DMS79 (cell line): ENCODE measurements at places on chromosomes 13 and 19.

- DNase-seq = no peak
These were observed 2.7 kb upstream of the MISP start for GRCh38 chr19:748274-748598.

- no peak for DNase-seq
These were observed 5.6 kb upstream of the ARRDC2 start for GRCh38 chr19:18002347-18002850.

DNA sequence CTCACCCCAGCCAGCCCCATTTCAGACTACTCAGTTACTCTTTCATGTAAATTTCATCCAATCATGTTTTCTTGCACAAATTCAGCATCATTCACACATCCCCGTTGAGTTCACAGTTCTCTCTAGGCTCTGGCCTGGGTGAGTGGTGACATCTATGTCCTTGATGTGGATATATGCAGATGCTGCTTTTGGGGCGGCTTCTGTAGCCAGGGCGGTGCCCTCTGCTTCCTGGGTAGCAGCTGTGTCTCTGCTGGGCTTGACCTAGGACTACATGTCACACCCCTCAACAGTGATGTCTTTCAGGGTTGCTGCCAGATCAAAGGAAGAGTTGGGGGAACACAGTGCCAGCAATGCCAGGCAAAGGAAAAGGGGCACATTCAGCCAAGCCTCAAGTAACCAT lies 68.5 kb upstream of the KCTD15 start:
- no peak for DNase-seq

- DNase-seq = no peak
These were observed 68.1 kb downstream of the ABCC4 start for GRCh38 chr13:95233026-95233635.

GRCh38 chr13:24693862-24694471 lies 13.8 kb downstream of the ATP12A start:
- DNase-seq = peak; percentile 6

GRCh38 chr13:45500492-45501174 lies 35.9 kb downstream of the COG3 start:
- DNase-seq = no peak

DNA sequence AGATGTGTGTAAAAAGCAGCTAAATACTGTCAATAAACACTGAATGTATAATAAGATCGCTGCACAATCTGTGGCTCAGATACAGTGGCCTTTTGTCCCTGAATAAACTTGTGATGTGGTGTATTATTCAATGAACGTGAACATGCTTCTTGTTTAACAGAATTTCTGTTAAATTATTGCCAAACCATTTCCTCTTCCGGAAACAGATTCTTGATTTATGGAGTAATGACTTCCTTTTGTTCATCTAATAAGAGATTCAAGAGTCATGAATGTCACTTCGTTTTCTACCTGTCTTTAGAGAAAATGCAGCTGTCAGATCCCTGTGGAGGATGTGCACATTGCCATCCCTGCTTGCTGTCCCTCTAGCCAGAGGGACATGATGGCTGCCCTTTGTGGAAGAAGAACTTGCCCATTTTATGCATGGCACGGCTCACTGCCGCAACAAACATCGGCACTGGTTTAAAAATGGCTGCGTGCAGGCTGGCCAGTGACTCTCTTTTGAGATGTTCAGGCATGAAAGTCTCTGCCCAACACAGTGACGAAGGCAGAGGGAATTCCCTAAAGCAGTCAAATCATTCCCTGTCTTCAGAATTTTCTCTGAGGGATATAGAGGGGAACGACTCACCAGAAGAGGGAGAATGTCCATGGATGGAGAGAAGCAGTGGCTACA lies 3.1 kb upstream of the TNFSF13B start:
- DNase-seq = no peak

DNA sequence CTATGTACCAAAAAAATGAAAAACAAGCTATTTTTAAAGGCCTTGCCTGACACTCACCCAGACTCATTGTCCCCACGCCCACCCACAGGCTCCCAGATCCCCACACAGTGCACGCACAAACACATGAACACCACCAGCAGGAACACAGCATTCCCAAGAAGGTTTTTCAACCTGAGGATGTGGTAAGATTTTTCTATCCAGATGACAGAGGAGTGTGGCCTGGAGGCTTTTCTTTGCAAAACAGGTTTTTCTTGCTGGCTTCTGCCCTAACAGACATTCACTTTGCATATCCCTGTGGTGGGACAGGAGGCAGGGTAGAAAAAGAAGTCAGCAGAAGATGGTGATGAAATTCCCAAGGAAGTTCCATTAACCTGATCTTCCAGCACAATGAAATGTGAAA lies 97.8 kb downstream of the KLF12 start:
- DNase-seq = no peak

GRCh38 chr19:29383696-29384095 lies 142.1 kb upstream of the VSTM2B start:
- no peak for DNase-seq

DNA sequence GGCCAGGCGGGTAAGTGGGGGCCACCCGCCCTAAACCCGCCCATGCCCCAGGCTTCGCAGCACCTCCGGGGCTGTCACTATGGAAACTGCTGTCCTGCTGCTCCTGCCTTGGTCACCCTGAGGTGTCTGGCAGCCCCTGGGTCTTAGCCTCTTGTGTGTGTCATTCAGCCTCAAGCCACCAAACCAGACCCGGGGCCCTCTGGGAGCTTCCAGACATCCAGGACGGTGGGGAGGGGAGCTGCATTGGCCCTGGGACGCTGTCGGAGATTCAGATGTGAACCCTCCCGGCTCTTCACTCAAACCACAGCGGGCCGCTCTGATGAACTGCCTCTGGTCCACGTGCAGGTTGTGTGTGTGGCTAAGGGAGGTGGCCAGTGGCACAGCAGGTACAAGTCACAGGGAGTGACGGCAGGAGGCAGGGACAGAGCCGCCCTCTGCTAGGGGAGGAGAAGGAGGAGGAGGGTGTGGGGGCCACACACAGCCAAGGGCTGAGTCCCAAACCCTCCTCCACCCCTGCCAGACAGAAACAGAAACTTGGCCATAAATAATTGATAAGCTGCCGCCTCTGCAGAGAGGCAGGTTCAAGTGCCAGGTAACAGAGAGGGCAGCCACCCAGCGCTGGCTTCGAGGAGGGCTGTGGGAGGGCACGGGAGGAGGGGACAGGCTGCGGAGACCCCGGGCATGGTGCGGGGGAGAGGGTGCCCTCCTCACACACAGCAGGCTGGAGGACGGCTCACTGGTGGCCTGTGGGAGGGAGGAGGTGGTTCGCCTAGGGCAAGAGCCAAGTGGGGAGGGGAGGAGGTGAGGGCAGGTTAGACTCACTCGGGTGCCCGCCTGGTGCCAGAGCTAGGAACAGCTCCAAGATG lies 8.0 kb downstream of the NANOS3 start:
- peak; percentile 74 for DNase-seq

GRCh38 chr19:18007044-18007916 lies 690 bp upstream of the ARRDC2 start:
- DNase-seq = peak; percentile 19

- no peak for DNase-seq
These were observed 25.4 kb upstream of the ZMYM5 start for GRCh38 chr13:19888799-19889198.

- no peak for DNase-seq
These were observed 852.7 kb upstream of the KLHL1 start for GRCh38 chr13:70960841-70961443.

DNA sequence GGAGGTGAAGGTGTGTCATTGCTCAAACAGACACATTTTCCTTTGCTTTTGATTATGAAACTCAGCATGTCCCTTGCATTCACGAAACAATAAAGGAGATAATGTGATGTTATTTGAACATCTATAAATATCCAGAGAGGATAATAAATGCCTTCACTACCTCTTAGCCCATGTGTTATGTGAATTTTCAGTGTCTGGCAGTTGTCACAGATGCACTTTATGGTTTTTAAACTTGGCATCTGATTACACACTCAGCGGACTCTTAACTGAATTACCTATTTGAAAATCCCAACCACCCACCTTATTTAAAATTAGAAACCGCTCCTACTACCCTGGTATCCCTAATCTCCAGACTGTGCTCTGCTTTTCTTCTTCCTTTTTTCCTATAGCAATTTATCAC lies 254.2 kb downstream of the COG6 start:
- no peak for DNase-seq

GRCh38 chr13:23322353-23323336 lies 110.9 kb downstream of the SACS start:
- no peak for DNase-seq

GRCh38 chr13:52411629-52412028 lies 5.7 kb upstream of the THSD1 start:
- DNase-seq = no peak

DNA sequence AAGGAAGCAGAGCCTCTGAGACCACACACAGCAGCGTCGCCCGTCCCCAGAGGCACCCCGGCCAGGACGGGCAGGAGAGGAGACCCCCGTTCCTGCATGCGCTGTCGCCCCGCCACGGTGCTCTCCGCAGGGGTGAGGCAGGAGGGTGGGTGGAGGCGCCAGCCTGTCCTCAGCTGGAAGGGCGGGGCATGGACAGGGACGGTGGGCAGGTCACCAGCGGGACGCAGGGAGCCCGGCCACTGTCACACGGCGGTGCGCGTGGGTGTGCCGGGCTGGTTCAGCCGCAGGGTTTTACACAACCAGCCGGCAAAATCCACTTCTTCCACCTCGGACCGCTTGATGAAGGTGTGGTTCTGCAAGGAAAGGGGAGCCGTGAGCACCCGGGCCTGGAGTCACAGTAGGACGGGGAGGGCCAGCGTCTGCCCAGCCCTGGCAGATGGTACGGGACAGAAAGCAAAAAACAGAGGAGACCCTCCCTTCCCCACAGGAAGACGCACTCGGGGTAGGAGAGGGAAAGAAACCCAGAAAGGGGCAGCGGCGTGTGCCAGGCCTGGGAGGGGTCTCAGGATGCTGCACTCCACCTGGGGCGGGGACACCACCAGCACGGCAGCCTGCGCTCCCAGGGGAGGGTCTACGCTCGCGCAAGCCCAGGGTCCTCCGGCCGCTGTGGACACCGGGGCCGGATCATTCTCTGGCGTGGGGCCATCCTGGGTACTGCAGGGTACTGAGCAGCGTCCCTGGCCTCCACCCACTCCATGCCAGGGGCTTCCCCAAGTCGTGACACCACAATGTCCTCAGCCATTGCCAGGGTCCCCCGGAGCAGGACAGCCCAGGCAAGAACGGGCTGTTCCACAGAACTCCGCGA lies 23.9 kb upstream of the ZBTB7A start:
- DNase-seq = no peak

DNA sequence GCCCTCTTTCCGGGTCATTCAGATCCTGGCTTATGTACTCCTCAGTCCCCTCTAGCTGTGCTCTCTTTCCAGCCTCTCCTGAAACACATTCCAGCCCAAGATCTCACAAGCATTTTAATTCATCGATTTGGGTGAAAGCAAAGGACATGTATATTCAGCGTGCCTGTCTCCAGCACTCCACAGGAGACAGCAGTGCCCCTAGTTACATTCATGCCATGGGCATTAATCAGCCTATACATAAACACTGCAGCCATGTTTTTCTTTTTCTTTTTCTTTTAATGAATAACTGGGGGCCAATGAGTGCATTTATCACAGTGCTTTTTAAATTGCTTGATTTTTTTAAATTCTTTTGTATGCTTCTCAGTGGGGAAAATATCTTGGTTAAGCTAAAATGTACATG lies 199.1 kb downstream of the DCT start:
- no peak for DNase-seq

GRCh38 chr13:50730496-50731351 lies 112.8 kb downstream of the DLEU7 start:
- DNase-seq = no peak

- DNase-seq = no peak
These were observed 75.9 kb downstream of the RAB20 start for GRCh38 chr13:110485604-110486003.

- no peak for DNase-seq
These were observed 7.9 kb downstream of the FLT3 start for GRCh38 chr13:28092431-28092830.

GRCh38 chr13:94917824-94918223 lies 205.5 kb upstream of the SOX21 start:
- no peak for DNase-seq

DNA sequence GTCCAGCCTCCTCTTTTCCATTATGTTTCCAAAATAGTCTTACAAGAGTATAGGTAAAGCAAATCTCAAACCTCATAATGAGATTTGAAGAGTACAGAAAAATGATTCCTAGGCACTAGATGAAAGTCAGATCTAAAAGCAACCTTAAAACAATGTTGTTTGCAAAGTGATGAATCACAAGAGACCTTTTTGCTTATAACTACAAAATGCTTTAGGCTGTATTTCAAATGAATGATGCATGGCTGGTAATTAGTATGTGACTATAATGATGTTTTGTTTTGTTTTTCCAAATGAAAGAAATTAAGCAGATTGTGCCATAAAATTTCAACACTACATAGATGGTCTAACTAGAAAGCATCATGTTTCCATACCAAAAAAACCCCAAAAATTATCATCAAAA lies 272.7 kb downstream of the DIAPH3 start:
- DNase-seq = no peak

DNA sequence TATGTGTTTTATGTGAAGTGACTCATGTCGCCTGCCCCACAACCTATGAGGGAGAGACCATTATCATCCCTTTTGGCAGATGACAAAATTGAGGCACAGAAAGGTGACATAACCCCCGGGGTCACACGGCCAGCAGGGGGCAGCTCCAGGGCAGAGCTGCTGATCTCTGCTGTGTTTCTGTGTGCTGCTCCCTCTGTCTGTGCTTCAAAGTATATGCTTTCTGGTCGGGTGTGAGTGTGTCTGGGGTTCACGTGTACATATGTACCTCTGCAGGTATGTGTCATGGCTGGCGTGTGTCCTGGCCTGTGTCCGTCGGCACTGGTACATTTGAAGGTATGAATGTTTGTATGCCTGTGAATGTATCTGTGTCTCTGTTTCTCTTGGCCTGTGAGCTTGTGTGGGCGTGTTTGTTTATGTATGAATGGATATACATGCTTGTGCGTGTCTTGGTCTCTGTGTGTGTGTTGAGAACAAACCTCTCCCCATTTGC lies 7.1 kb downstream of the LIPE start:
- no peak for DNase-seq

GRCh38 chr13:73945871-73946270 lies 188.3 kb downstream of the KLF12 start:
- no peak for DNase-seq

GRCh38 chr19:6481541-6482342 lies at the start of gene DENND1C:
TSS of gene DENND1C (minus strand) at chr19:6481787. CDS start at chr19:6481695, 92 bp downstream.
- DNase-seq = no peak

- no peak for DNase-seq
These were observed 50.0 kb upstream of the GPR183 start for GRCh38 chr13:99357131-99357596.

DNA sequence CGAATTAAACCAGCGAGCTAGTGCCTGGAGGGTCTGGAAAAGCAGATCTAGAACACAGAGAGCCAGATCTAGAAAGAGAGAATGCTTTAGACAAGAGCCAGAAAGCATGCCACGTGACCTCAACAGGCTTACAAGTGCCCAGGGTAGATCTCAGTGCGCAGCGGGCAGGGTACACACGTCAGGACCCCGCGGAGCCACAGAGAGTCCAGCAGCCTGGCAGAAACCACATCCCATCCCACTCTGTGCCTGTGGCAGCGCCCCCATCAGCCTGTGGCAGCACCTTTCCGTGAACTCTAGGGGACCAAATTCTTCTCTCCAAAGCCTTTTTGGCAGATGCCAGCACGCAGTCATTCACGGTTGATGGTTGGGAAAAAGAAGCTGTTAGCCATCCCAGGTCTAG lies 5.9 kb downstream of the ARHGEF1 start:
- no peak for DNase-seq
